ENCODE measurements at places on chromosomes 5 and 9.

GRCh38 chr5:159133041-159133741, 33.5 kb upstream of the EBF1 start:
- peak; percentile 90 for DNase-seq

GRCh38 chr9:129629251-129629820, 3.4 kb downstream of the NTMT1 start:
- DNase-seq: no peak

GRCh38 chr9:125660557-125660956, 46.5 kb downstream of the MAPKAP1 start:
- no peak for DNase-seq

- DNase-seq: no peak
Measured at GRCh38 chr5:63831381-63831780, 130.9 kb downstream of the HTR1A start.

DNA sequence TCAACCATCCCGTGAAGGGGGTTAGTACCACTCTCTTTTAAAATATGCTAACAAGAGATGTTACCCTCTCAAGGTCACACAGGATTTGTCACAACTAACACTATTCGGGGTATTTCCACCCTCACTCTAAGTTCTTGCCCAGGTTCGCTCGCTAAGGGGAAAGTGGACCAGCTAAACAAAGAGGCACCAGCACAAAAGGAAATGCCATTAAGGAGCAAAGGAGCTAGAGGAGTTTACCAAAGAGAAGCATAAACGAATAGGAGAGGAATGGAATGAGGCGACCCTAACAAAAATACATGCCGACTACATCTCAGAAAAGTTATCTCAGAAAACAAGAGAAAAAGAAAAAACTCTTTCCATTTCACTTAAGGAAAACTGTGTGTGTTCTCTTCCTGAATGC, 170.9 kb downstream of the DCP2 start:
- no peak for DNase-seq

DNA sequence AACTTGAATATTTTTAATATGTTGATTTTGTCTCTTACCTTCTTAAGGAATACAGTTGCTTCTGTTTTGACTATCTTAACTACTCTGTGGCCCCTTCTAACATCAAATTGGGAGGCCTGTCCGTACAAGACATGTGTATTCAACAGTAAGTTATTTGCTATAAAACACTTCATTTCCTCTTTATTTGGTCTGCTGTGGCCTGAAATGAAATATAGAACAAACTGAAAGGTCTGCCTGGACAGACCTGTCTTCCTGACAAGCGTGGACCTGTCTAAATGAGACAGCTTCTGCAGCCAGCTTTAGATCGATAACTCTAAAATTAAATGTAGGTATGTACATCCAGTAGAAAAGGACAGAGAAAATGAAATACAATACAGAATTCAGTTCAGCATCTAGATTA, 2.2 kb upstream of the LPAR1 start:
- no peak for DNase-seq

DNA sequence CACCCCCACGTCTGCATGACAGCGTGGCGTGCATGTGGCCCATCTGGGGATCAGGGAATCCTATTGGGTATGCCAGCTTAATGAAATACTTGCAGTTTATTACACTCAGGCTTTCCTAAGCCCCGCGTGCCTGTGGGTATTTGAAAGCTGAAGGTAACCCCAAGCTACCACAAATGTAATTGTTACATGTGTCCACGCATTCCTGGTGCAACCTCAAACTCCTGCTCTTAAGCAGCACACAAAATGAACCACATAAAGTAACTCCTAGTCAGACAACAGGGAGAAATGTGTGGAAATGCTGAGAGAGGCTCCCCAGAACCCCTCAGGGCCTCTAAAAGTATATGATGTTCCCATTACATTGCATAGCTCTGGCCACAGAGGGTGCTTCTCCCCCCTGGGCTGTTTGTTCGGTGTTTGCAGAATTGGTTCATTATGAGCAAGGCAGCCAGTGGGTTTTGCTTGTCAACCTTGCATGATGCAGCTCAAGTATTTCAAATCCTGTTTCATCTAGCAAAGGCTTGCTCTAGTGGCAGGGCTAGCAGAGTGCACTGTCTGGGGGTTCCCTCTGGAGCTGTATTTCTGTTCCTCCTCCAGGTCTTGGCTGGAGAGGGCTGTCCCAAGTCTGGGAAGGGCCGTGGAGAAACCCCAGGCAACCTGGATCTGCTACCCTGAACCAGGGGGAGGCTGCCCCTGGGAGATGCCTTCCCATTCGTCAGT, 1.8 kb upstream of the DCANP1 start:
- DNase-seq: no peak

GRCh38 chr9:88420227-88420626, 32.0 kb downstream of the SPIN1 start:
- DNase-seq: no peak

Data from spinal cord (tissue), 10 donors.